ENCODE measurements at places on chromosomes 11 and 22. TPM values are rescaled to one million over a fixed set of nuclear protein-coding genes. Genes with fewer than 3 reads are reported as not detected.

The TMA7B gene
- total RNA-seq, result not detected

GRCh38 chr11:64356498-64357411 is 2.2 kb upstream of the RPS6KA4 start:
- H3K4me1 ChIP-seq, result peaks cover 32% of the 10 kb centered on the region
- H3K27ac ChIP-seq, result peak overlapping the region; percentile 88
- peaks cover 12% of the 10 kb centered on the region for H3K36me3 ChIP-seq
- H3K27me3 ChIP-seq, result no peaks in the 10 kb centered on the region
- DNase-seq, result no peak

- peak overlapping the region; percentile 50 for H3K27ac ChIP-seq
- peaks cover 59% of the 10 kb centered on the region for H3K4me1 ChIP-seq
- no peak overlapping the region for H3K4me3 ChIP-seq
Observed at GRCh38 chr22:23231471-23232093, 51.3 kb downstream of the BCR start.

DNA sequence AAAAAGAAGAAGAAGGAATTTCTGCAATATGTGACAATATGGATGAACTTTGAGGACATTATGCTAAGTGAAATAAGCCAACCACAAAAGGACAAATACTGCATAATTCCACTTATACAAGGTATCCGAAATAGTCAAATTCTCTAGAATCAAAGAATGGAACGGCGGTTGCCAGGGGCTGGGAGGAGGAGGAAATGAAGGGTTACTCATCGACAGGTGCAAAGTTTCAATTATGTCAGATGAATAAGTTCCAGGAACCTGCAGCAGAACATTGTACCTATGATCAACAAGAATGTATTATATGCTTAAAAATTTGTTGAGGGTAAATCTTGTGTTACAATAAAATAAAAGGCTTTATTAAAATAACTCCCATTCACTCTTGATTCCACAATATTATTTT is 49.0 kb downstream of the SC5D start:
- H3K36me3 ChIP-seq, result no peaks in the 10 kb centered on the region
- no peak overlapping the region for H3K4me3 ChIP-seq
- no peaks in the 10 kb centered on the region for H3K27me3 ChIP-seq
- no peaks in the 10 kb centered on the region for H3K4me1 ChIP-seq
- no peak overlapping the region for H3K27ac ChIP-seq

DNA sequence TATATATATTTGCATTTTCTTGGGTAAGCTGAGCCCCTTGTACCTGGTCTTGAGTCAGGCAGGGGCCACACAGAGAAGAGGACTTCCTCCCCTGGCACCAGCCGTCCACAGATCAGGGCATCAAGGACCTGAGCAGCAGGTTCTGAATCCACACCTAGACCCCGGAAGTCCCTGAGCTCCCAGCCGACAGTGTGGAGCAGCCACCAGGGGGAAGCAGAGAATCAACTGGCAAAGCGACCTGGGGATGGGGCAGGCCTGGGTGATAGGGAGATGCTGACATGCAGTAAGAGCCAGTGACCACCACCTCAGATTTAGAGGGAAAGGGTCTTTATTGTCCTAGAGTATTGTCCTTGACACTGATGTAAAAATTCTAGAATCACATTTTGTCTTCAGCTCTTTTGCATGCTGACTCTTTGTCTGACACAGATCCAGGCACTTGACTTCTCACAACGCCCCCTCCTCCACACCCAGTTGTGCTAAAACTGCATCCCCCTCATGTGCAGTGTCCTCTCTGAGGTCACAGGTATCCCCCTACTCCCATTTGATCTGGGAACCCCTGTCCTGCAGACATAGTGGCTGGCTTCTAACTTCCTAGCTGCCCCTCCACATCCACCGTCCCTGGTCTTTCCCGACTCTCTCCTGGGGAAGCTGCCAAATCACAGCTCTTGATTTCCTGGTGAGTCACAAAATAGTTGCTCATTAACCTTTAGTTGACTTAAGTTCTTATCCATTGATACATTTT is 109.3 kb downstream of the GGTLC2 start:
- no peaks in the 10 kb centered on the region for H3K36me3 ChIP-seq
- no peak overlapping the region for H3K27ac ChIP-seq
- H3K4me1 ChIP-seq, result no peaks in the 10 kb centered on the region
- DNase-seq, result no peak

The ADM gene
- 56.8 TPM for total RNA-seq

The PYGM gene
- total RNA-seq, result 13.9 TPM

GRCh38 chr11:62747475-62748160 is 6.3 kb downstream of the ZBTB3 start:
- no peaks in the 10 kb centered on the region for H3K27me3 ChIP-seq
- H3K36me3 ChIP-seq, result no peaks in the 10 kb centered on the region
- H3K4me3 ChIP-seq, result no peak overlapping the region

GRCh38 chr22:17250380-17251082 is 31.3 kb upstream of the ADA2 start:
- no peak overlapping the region for H3K4me3 ChIP-seq
- H3K36me3 ChIP-seq, result no peaks in the 10 kb centered on the region
- DNase-seq, result no peak
- H3K27ac ChIP-seq, result no peak overlapping the region
- H3K27me3 ChIP-seq, result no peaks in the 10 kb centered on the region

DNA sequence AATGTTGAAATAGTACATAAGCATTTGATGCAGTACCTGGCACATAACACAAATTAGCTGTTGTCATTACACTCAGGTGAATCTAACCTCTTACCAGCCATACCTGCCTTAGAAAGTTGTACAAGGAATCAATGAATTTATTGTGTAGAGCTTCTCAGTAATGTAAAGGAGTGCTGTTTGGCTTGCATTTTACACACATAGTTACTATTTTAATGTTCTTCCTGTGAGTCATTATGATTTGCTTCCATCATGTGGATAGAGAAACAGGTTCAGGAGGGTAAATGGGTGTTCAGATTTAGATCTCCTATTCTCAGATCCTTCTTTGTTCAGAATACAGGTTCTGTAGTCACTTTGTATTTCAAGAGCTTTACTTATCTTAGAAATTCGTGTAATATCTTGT is 27.6 kb upstream of the RCE1 start:
- no peaks in the 10 kb centered on the region for H3K4me1 ChIP-seq
- no peaks in the 10 kb centered on the region for H3K27me3 ChIP-seq
- DNase-seq, result no peak
- no peak overlapping the region for H3K4me3 ChIP-seq

- peaks cover 89% of the 10 kb centered on the region for H3K36me3 ChIP-seq
- H3K4me3 ChIP-seq, result no peak overlapping the region
- no peak for DNase-seq
- H3K4me1 ChIP-seq, result peaks cover 44% of the 10 kb centered on the region
- no peaks in the 10 kb centered on the region for H3K27me3 ChIP-seq
Observed at GRCh38 chr11:12243911-12244550, 133.3 kb upstream of the PARVA start.

DNA sequence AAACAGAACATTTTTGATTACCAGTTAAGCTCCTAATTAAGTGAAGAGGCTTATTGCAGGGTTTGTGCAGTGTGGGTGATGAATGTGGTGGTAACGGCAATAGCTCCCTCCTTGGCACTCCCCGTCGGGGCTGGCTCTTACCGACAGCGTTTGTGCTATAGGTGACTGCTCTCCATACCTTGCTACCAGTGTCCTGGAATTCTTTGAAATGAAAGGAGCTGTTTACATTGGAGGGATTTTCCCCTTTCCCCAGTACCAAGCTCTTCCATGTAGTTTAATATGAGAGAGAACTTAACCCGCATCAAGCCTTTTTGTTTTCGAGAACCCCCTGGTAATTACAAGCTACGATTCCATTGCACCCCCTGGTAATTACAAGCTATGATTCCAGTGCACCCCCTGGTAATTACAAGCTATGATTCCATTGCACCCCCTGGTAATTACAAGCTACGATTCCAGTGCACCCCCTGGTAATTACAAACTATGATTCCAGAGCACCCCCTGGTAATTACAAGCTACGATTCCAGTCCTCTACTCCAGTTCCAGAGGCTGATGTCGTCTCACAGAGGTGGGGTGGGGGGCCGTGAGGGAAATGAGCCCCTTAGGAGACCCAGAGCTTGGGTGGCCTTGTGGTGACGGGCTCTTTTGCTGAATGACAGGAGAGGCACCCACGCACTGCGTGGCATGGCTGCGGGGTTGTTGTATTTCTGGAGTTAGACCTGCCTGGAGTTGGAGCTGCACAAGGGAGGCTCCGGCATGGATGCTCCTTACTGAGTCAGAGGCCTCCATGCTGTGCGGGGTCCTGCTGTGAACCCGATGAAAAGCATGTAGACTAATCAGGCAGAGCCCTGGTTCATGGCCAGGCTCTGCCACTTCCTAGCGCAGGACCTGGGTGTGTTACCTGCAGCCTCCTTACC is 205.3 kb downstream of the TBC1D22A start:
- H3K4me3 ChIP-seq, result no peak overlapping the region
- no peaks in the 10 kb centered on the region for H3K27me3 ChIP-seq
- no peaks in the 10 kb centered on the region for H3K36me3 ChIP-seq
- no peak for DNase-seq

The TRIM49 gene
- not detected for total RNA-seq
